ENCODE measurements at places on chromosomes 7 and 10.

GRCh38 chr7:27303026-27303425 is 60.4 kb downstream of the EVX1 start:
- DNase-seq, result no peak

GRCh38 chr7:20738518-20739481 is 47.9 kb downstream of the SP8 start:
- DNase-seq, result no peak

DNA sequence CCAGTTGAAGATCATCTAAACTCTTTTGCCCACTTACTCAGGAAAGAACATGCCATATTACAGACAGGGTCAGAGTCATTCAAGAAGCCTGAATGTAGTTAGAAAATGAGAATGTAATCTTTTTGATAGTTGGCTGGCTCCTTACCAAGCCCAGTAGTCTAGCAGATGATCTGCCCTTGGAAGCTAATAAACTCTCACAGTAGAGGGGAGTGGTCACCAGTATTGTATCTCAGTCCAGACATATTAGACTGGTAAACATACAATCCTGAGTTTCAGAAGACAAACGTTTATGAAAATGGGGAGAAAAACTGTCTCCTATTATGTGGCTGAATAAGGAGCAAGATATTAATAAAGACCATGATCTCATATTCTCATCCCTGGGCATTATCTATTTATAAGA is 65.3 kb downstream of the SEPTIN7 start:
- no peak for DNase-seq

GRCh38 chr10:47095848-47096612 is 184.8 kb downstream of the PTPN20 start:
- DNase-seq, result no peak

- no peak for DNase-seq
These were observed 43.4 kb upstream of the KLF14 start for GRCh38 chr7:130777426-130777825.

DNA sequence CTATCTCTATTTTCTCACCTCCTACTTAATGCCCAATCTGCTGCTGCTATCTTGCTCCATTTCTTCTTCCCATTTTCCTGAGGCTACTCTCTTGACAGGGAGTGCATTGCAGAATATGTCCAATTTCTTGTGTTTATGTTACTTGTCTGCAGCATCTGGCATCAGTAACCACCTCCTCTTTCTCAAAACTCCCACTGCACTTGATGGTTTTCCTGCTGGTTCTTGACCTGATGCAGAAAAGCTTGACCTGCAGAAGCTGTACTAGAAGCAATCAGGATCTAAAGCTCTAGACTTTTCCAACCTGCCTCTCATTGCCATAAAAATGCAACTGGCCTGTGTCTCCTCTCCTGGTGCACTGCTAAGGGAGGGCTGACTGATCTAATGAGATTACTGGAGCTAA is 287.8 kb downstream of the ZEB1 start:
- DNase-seq, result no peak

GRCh38 chr7:125173571-125173970 is 243.9 kb upstream of the POT1 start:
- no peak for DNase-seq

DNA sequence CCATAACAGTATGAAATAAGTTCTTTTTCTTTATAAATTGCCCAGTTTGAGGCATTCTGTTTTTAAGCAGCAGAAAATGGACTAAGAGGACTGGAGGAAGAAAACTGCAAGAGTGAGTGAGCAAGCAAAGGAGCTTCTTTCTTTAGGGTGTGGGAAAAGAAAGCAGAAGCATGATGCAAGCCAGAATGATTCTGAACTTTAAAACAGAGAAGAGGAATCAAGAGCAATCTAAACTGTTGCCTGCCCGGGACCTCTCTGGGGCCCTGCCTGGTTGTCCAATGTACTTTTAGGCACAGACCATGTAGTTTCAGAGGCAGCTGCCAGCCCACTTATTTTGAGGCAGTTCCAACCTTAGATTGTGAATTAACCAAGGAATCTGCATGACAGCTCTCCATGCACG is 186.3 kb downstream of the PLPP4 start:
- DNase-seq, result no peak

- DNase-seq, result no peak
These were observed 199.2 kb downstream of the JCAD start for GRCh38 chr10:29860166-29860565.

DNA sequence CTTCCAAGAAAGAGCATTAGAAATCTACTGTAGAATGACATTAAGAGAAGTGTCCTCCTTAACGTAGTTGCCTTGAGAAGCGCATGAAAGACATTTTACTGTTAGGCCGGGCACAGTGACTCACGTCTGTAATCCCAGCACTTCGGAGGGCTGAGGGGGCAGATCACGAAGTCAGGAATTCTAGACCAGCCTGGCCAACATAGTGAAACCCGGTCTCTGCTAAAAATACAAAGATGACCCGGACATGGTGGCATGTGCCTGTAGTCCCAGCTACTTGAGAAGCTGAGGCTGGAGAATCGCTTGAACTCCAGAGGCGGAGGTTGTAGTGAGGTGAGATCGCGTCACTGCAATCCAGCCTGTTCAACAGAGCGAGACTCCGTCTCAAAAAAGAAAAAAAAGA is 28.9 kb downstream of the TARP start:
- no peak for DNase-seq

GRCh38 chr7:138243430-138243829 is 167.2 kb downstream of the AKR1D1 start:
- no peak for DNase-seq

DNA sequence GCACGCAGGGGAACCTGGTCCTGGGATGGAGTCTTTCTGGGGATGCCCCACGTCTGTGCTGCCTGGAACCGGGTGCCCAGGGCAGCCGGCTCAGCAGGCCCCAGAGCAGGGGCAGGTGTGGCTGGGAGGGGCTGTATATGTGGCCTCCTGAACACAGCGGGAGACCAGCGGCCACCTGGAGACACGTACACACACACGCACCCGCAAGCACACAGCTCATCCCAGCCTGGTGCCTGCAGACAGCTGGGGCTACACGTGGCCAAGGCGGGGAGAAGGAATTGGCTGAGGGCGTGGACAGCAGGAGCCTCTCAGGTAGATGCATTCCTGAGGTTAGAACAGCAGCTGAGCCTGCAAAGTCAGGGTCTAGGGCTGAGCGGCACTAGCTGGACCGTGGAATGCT is 14.0 kb downstream of the ADAM8 start:
- no peak for DNase-seq

GRCh38 chr10:52215745-52216361 is 98.2 kb upstream of the DKK1 start:
- peak; percentile 20 for DNase-seq

- DNase-seq, result no peak
These were observed 176.5 kb downstream of the SUGCT start for GRCh38 chr7:40311307-40311706.

GRCh38 chr10:47164800-47165128 is 135.2 kb upstream of the GDF10 start:
- no peak for DNase-seq

GRCh38 chr7:106504645-106505044 is 156.3 kb downstream of the CCDC71L start:
- DNase-seq, result no peak

GRCh38 chr10:118272149-118272721 is 69.9 kb downstream of the FAM204A start:
- DNase-seq, result no peak

DNA sequence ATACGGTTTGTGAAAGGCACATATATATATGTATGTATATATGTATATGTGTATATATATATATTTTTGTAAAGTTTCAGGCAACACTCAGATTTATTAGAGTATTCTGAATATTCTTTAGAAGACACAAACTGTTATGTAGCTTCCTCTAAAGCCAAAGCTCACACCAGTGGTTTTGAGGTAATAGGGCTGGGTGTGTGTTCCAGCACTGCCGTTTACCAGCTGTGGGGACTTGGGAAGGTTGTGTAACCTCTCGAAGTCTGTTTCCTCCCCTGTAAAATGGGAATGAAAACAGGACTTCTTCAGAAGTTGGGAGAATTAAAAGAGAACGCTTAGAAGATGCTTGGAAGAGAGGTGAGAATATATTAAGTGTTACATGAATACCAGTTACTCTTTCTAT is 94.8 kb downstream of the PRPF18 start:
- no peak for DNase-seq

DNA sequence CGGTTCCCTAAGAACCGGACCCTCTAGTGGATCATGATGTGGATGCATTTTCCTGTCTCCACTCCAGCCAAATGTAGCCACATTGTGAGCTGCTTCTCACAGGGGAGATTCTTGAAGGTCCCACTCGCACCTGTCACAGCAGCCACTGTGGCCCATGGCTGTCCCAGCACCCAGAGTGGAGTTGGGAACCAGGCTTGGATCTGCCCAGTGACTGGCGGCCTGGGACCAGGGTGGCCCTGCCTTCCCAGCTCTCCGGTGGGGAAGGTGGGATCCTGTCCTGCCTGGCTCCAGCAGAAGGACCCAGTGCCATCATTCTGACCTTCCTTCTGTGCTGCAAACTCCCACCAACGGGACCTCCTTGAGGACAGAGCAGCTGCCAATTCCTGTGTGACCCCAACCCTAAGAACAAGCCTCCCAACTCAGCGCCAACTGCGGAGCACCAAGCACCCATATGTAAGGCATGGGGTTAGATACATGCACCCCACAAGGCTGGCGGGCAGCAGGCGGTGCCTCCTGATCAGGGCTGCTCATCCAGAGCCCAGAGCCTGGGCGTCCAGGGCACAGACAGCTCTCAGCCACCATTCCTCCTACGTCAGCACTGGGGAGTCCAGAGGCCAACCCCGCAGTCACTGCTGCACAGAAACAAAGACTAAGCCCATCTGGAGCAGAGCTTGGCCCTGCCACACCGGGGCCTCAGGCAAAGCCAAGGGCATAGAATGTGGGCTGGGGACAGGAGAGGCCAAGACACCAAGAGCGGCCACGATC is 28.8 kb downstream of the EBF3 start:
- DNase-seq, result no peak

GRCh38 chr7:54839575-54840213 is 80.7 kb upstream of the SEC61G start:
- DNase-seq, result no peak

GRCh38 chr10:4190876-4191275 is 405.9 kb upstream of the KLF6 start:
- no peak for DNase-seq

DNA sequence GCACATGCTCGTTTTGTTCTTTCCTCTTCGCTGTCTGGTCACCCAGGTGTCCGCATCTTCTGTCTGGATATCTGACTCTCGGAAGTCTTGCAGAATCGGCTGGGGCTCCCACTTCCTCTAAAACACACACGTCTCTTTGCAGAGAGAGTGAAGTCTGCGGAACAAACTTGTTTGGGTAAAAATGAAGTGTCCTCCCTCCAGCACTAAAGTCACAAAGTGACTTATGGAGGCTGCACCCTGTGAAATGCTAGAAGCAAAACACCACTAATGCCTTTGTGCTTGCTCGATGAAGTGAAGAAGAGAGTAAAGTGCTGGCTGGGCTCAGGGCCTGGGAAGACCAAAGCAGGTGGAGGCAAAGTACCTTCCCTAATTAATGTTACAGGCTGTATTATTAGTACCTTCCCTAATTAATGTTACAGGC is 71.4 kb downstream of the FGFR2 start:
- no peak for DNase-seq

- no peak for DNase-seq
These were observed 23.3 kb upstream of the ZNF273 start for GRCh38 chr7:64879800-64880199.

GRCh38 chr7:139739863-139740597 is 37.8 kb downstream of the HIPK2 start:
- no peak for DNase-seq

- no peak for DNase-seq
These were observed 525.8 kb downstream of the NRG3 start for GRCh38 chr10:82400841-82401240.

GRCh38 chr7:152523916-152524315 is 88.1 kb upstream of the KMT2C start:
- DNase-seq, result no peak

GRCh38 chr7:28654110-28654509 is 241.8 kb downstream of the CREB5 start:
- no peak for DNase-seq

DNA sequence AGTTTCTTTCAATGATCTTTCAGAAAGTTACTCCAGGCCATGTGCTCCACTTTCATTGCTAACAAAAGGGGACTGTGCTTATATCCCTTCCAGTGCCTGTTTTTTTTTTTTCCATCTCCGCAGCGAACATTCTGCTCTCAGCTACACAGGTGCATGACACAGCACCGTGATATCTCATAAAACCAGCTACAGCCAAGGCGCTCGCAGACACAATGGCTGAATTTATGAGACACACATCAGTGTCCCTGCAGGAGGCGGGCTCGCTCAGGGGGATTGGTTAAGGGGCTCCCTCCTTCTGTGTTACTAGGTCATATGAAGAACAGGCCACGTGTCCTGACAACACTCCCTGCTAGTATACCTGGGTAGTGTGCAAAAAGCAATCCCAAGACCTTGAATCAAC is 245.5 kb downstream of the SKAP2 start:
- DNase-seq, result no peak

DNA sequence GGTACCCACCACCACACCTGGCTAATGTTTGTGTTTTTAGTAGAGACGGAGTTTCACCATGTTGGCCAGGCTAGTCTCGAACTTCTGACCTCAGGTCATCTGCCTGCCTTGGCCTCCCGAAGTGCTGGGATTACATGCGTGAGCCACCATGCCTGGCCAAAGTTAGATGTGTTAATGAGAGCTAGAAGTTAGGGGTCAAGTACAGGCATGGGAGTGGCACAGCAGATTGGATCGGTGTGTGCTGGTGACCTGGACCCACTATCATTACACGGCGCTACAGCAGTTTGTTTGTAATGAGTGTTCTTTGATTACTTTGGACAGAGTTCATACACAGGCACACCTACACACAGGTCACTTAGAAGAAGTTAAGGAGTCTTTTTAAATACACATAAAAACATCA is 36.7 kb downstream of the DNAJB6 start:
- no peak for DNase-seq

- DNase-seq, result no peak
These were observed 247.3 kb upstream of the LRRTM3 start for GRCh38 chr10:66678521-66678920.

GRCh38 chr10:102801496-102801895 is 35.7 kb downstream of the CYP17A1 start:
- no peak for DNase-seq

- no peak for DNase-seq
These were observed 80.7 kb downstream of the C7orf25 start for GRCh38 chr7:42831006-42831717.

- peak; percentile 45 for DNase-seq
These were observed 2.7 kb upstream of the PDGFA start for GRCh38 chr7:522071-522950.

GRCh38 chr7:90980545-90980944 is 283.7 kb upstream of the FZD1 start:
- no peak for DNase-seq

GRCh38 chr10:124802313-124802675 is 675 bp downstream of the ABRAXAS2 start:
- DNase-seq, result no peak

DNA sequence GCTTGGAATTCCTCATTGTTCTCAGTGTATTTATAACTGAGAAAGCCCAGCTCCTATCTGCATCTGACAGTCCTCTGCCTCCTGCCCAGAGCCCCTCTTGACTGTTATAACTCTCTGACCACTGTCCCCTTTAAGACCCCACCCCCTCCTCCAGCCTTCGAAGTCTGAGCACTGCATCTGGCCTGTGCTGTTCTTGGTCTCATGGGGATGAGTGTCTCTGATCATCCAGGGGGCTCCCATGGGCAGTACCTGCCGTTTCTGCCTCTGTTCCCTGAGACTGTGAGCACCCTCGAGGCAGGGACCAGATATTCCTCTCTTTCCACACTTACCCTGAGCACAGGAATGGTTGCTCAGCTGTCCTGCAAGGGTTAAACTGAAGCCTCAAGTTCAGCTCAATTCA is 7.7 kb downstream of the GHRHR start:
- DNase-seq, result no peak
